ENCODE measurements at places on chromosomes 16 and 17. TPM values are rescaled to one million over a fixed set of nuclear protein-coding genes. Genes with fewer than 3 reads are reported as not detected.

DOC2B gene
- not detected for polyA plus RNA-seq

- H3K4me1 ChIP-seq, result no peaks in the 10 kb centered on the region
- H3K4me3 ChIP-seq, result no peak overlapping the region
- H3K27me3 ChIP-seq, result no peaks in the 10 kb centered on the region
- DNase-seq, result no peak
- peaks cover 4% of the 10 kb centered on the region for H3K36me3 ChIP-seq
These were observed 8.5 kb upstream of the MED11 start for GRCh38 chr17:4722678-4723240.

GRCh38 chr17:29613352-29613837 is 9.3 kb downstream of the CORO6 start:
- H3K4me3 ChIP-seq, result peak overlapping the region; percentile 46
- H3K4me1 ChIP-seq, result peaks cover 34% of the 10 kb centered on the region
- DNase-seq, result peak; percentile 88
- no peaks in the 10 kb centered on the region for H3K36me3 ChIP-seq

FNDC8 gene
- polyA plus RNA-seq, result not detected

DNA sequence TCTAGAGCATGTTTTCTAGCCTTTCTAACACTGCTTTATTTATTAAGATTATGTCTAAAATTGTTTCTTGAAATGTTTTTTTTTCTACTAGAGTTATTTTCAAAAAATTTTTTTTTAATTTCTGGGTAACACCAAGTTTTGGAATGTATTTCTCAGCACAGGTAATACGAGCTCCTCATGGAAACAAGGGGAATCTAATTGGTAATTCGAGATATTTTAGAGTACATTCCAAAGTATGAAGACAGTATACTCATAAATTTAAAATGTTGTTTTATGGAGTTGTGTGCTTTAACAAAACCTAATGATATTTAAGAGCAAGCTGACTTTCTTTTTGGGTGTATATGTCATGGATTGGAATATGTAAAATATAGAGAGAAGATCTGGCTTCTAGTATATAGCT is 42.4 kb downstream of the OMG start:
- H3K4me1 ChIP-seq, result no peaks in the 10 kb centered on the region
- H3K4me3 ChIP-seq, result no peak overlapping the region
- H3K36me3 ChIP-seq, result no peaks in the 10 kb centered on the region
- no peaks in the 10 kb centered on the region for H3K27me3 ChIP-seq
- no peak overlapping the region for H3K27ac ChIP-seq
- no peak for DNase-seq
